Naive thymus-derived CD4-positive, alpha-beta T cell (primary cell): ENCODE measurements at places on chromosomes 6 and 20.

DNA sequence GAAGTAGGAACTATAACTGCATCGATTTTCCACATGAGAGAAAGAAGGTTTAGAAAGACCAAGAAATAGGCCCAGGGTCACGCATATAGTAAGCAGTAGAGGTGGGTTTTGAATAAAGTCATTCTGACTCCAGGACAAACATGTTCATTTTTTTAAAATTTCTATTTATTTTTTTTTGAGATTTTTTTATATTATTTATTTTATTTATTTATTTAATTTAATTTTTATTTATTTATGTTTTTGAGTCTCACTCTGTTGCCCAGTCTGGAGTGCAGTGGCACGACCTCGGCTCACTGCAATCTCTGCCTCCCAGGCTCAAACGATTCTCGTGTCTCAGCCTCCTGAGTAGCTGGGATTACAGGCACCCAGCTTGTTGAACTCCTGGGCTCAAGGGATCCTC is 13.2 kb upstream of the SEC63 start:
- H3K27ac ChIP-seq: no peak overlapping the region
- H3K4me3 ChIP-seq: no peak overlapping the region
- H3K4me1 ChIP-seq: no peaks in the 10 kb centered on the region
- H3K27me3 ChIP-seq: no peaks in the 10 kb centered on the region

DNA sequence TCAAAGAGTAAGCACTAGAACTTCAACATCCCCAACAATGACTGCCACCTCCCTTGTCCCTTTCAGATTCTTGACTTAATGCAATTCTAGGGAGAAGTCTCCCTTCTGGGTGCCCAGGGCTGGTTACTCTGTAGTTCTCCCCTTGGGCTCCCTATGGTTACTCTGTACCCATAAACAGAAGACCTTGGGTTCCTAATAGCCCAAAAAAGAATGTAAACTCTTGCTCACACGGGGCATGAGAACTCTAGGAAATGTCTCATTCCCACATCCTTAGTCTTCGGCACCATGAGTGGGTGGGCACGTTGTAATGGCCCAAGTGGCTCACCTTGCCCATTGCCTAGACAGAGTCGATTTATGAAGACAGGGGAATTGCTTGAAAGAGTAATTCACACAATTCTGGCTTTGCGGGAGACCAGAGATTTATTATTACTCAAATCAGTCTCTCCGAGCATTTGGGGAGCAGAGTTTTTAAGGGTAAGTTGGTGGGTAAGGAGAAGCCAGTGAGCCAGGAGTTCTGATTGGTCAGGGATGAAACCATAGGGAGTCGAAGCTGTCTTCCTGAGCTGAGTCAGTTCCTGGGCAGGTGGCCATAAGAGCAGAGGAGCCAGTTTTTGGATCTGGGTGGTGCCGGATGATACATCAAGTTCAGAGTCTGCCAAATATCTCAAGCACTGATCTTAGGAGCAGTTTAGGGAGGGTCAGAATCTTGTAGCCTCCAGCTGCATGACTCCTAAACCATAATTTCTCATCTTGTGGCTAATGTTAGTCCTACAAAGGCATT is 61.2 kb upstream of the SIRPG start:
- no peak overlapping the region for H3K27ac ChIP-seq
- no peaks in the 10 kb centered on the region for H3K27me3 ChIP-seq
- no peak for DNase-seq
- H3K36me3 ChIP-seq: no peaks in the 10 kb centered on the region
- no peak overlapping the region for H3K4me3 ChIP-seq
- no peaks in the 10 kb centered on the region for H3K4me1 ChIP-seq

GRCh38 chr6:39194466-39194865 is 34.8 kb downstream of the KCNK5 start:
- H3K4me1 ChIP-seq: no peaks in the 10 kb centered on the region
- H3K36me3 ChIP-seq: no peaks in the 10 kb centered on the region
- no peak overlapping the region for H3K4me3 ChIP-seq
- no peak overlapping the region for H3K27ac ChIP-seq
- H3K27me3 ChIP-seq: no peaks in the 10 kb centered on the region

DNA sequence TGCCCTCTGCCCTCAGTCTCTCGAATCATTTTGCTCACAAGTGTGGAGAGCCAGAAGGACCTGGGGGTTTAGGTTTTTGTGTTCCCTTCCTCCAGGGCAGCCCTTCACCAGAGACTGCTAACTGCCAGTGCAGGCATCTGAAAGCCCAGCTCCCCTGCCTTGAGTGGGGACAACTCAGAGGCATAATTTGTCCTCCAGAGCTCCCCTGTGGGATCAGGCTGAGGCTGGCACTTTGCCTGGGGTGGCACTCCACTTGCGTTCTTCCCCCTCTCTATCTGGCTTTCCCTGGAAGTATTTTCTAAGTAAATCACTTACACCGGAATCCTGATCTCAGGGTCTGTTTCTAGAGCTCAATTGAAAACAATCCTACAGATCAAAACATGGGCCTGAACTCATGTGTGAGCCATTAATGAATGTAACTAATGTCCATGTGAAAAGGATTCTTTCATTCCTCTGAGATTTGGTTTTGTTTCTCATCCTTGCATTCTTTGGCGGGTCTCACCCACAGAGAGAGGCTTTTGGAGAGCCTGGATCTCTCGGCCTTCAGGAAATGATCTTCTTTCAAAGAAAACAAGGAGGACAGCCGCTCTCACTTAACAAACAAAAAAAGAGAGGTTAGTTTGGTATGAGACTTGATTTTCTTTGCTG is 125.7 kb upstream of the RIPOR2 start:
- no peaks in the 10 kb centered on the region for H3K27me3 ChIP-seq
- no peak overlapping the region for H3K4me3 ChIP-seq
- H3K27ac ChIP-seq: no peak overlapping the region
- no peak for DNase-seq

DNA sequence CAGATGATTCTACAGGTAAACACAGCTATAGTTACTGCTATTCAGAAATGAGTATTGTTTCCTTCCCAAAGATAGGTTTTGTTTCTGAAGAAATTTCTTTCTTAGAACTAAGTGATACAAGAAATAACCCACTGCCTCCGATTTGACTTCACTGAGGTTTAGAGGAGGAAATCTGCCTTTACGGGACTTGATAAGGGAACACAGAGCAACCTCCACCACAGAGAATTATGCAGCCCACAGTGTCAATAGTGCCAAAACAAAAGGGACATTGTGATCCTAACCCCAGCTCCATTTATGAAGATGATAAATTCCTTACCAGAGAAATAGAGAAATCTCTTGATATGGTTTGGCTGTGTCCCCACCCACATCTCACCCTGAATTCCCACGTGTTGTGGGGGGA is 164.6 kb downstream of the ZNF217 start:
- no peak for DNase-seq
- H3K36me3 ChIP-seq: no peaks in the 10 kb centered on the region
- H3K4me3 ChIP-seq: no peak overlapping the region
- H3K27me3 ChIP-seq: no peaks in the 10 kb centered on the region

DNA sequence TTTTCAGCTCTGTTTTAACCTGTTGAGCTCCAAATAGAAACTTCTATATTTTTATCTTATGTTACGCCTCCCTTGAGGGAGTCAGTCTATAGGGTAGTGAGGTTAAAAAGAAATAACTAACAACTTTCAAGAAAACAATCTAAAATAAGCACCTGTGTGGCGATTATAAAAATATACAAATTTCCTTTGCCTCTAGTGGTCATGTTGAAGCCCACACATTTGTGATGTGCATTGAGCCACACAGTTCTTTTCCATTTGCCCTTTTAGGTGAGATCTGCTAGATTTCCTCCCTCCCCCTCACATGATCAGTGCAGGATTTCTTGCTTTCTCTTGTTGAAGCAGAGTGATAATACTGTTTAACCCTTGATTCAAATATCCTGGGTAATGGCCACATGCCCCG is 84.2 kb downstream of the MYB start:
- no peak for DNase-seq
- H3K27me3 ChIP-seq: no peaks in the 10 kb centered on the region
- H3K4me3 ChIP-seq: no peak overlapping the region

GRCh38 chr20:20368418-20369249 is 730 bp downstream of the INSM1 start:
- H3K4me1 ChIP-seq: no peaks in the 10 kb centered on the region
- no peaks in the 10 kb centered on the region for H3K27me3 ChIP-seq

- no peaks in the 10 kb centered on the region for H3K36me3 ChIP-seq
- no peaks in the 10 kb centered on the region for H3K4me1 ChIP-seq
- H3K27ac ChIP-seq: no peak overlapping the region
- no peak overlapping the region for H3K4me3 ChIP-seq
- H3K27me3 ChIP-seq: no peaks in the 10 kb centered on the region
- DNase-seq: no peak
These were observed 38.5 kb upstream of the DEK start for GRCh38 chr6:18302561-18303439.

GRCh38 chr20:62269378-62269777 is 31.1 kb downstream of the OSBPL2 start:
- H3K4me1 ChIP-seq: no peaks in the 10 kb centered on the region
- H3K36me3 ChIP-seq: peaks cover 84% of the 10 kb centered on the region
- H3K27ac ChIP-seq: no peak overlapping the region
- no peak overlapping the region for H3K4me3 ChIP-seq
- no peaks in the 10 kb centered on the region for H3K27me3 ChIP-seq
- DNase-seq: no peak

DNA sequence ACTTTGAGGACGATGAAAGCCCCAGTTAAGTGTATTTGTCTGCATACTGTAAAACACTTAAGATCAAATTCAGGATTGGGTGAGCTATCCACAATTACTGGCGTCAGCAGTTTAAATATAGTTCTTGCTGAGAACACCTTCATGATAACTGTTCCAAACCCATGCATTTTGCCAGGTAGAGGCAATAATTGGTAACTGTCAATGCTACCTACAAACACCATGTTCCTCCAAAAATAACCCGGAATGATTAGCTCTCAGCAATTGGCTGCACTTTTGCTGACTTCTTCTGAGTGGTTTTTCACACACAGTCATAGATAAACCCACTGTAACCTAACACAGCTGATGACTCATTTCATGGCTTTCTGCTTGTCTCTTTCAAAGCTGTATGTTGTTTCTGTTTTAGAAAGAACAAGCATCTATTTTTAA is 1358.6 kb upstream of the GJE1 start:
- no peaks in the 10 kb centered on the region for H3K27me3 ChIP-seq
- H3K4me3 ChIP-seq: no peak overlapping the region
- H3K27ac ChIP-seq: no peak overlapping the region
- DNase-seq: no peak
- H3K36me3 ChIP-seq: no peaks in the 10 kb centered on the region

GRCh38 chr6:143333749-143334520 is 116.6 kb downstream of the ADAT2 start:
- H3K36me3 ChIP-seq: no peaks in the 10 kb centered on the region
- no peak for DNase-seq
- no peak overlapping the region for H3K27ac ChIP-seq
- H3K4me3 ChIP-seq: no peak overlapping the region
